Peyer's patch (tissue), 4 donors: ENCODE measurements at places on chromosomes 6 and 20. TPM values are rescaled to one million over a fixed set of nuclear protein-coding genes. Genes with fewer than 3 reads are reported as not detected.

DNA sequence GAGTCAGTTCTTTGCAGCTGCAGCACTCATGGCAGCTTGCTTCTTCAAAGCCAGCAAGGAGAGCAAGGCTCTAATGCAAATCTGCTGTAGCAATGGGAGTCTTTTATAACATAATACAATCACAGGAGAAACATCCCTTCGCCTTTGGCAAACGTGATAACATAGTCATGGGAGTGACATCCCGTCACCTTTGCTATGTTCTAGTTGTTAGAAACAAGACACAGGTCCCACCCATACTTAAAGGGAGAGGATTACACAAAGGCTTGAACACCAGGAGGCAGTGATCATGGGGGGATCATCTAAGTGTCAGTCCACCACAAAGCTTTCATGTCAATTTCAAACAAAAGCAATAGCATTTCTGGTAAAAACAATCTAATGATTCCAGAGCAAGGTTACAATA is 40.1 kb upstream of the PHACTR2 start:
- DNase-seq, result no peak

- no peak for DNase-seq
Measured at GRCh38 chr6:162203287-162203686, 524.3 kb downstream of the PRKN start.

Gene STMN3
- 6.7 TPM for total RNA-seq

DNA sequence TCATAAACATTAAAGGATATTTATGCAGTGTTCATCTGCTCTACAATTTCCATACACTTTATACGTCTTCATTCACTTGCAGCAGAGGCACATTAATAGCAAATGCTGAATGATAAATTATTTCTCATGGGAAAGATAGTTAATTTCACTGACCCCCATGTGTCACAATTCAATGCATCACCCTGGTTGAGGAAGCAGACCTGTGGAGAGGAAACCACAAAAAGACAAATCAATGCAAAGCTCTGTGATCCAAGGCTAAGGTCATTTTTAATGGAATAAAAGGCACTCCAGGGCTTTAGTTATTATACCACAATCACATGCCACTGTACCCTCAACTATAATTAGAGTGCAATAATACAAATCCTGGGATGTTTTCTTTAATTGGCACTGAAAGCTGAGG is 40.3 kb upstream of the TENT5A start:
- DNase-seq, result no peak

GRCh38 chr6:24780206-24780605 is 5.5 kb downstream of the GMNN start:
- no peak for DNase-seq

- DNase-seq, result no peak
Measured at GRCh38 chr6:106120006-106120405, 33.9 kb downstream of the PRDM1 start.

DNA sequence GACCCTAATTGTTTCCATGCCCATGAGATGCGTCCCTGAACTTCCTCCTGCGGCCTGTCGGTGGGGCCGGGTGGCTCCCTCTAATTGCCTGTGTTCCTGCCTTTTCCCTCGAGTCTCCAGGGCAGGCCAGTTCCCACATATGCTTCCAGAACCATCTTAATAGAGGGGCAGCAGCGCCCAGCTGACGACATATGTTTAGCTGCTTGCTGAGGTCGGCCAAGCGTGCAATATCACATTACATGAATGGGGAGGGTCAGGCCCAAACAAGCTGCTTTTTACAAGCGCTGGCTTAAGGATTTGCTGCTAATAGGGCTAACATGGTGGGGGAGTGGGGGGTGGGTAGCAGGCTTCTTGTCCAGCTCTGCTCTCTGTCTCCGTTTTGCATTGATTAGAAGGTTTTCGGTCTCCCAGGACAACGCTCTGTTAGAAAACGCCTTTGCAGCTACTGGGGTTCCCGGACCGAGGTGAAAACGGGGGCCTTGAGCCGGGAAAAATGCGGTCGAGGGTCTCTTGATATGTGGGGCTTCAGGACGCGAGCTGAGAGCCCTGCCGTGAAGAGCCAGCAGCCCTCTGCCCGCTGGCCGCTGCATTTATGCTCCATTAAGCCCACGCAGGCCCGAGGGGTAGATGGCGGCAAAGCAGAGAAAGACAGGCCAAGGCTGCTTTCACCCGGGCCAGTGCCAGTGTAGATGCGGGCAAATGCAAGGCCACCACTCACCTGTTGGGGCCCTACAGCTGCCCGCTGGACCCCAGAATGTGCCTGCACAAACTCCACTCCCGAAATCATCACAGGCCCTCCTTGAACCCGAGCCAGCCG is 308.5 kb downstream of the BMP7 start:
- no peak for DNase-seq
